Cardiac muscle cell (in vitro differentiated cells and primary cell): ENCODE measurements at places on chromosomes 6 and 20.
A peak's percentile ranks its signal among the peaks of the same experiment; 100 is the strongest.

GRCh38 chr6:98672681-98673475 is 161.5 kb upstream of the POU3F2 start:
- DNase-seq: no peak

- no peak for DNase-seq
These were observed 91.6 kb downstream of the PSMG4 start for GRCh38 chr6:3350252-3350796.

DNA sequence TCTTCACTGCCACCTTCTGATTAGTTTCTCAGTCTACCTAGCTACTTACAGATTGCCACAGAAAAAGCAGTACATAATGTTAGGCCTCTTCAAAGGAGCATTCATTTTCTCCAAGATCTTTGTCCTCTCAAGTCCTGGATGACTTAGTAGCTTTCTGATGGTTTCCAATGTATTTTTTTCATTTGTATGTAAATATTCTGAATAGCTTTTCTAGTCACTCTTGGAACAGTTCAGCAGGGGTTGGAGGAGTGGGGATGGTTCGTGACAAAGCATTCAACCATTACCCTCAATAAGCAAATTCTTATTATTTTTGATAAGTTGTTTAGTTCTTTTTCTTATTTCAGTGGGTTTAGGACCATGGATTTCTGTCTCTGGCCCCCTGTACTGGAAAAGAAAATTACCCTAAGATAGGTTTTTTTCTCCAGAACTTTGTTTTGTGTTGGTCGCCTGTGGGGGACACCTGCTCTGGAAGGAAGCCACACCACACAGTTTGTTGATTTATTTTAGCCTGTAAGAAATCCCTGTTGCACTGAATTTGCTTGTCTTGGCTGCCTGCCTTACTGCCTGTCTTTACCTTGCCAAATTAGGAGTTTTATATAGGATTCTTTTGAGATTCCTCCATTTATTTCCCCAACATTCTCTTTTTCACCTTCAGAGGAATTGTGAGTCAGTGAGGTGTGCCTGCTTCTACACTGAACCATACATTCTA is 247.9 kb downstream of the RFPL4B start:
- DNase-seq: no peak

DNA sequence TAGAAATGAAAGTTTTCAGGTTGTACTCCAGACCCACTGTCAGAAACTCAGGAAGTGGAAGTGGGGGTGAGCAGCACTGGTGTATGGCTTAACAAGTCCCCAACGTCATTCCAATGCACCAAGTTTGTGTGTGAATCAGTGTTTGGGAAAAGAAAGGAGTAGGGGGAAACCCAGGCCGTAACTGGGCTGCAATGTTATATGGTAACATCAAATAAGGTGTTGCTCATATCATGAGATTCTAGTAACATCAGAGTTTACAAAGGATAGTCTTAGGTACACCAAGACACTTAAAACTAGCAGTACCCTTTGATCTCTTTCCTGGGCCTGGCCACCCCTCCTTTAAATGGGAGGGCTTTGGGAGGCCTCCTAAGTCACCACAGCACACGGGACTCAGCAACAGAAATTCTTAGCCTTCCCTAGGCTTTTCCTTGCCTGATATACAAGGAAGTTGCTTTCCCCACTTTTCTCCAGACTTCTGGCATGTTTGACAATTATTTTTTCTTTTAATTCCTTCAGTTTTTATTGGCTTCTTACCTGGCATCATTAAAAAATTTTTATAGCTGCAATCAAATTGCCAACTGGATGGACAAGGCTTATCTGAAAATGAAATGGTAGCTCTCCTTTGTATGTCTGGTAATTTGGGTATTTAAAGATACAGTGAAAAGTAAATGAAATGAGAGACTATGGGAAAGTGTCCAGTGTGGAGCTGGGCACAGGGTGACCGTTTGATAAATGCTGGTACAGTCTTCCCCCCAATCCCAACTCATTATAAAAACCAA is 15.1 kb downstream of the E2F3 start:
- DNase-seq: no peak

GRCh38 chr6:145887969-145888368 is 73.4 kb upstream of the FBXO30 start:
- DNase-seq: no peak

- no peak for DNase-seq
These were observed 132.6 kb downstream of the PRL start for GRCh38 chr6:22164236-22164635.

DNA sequence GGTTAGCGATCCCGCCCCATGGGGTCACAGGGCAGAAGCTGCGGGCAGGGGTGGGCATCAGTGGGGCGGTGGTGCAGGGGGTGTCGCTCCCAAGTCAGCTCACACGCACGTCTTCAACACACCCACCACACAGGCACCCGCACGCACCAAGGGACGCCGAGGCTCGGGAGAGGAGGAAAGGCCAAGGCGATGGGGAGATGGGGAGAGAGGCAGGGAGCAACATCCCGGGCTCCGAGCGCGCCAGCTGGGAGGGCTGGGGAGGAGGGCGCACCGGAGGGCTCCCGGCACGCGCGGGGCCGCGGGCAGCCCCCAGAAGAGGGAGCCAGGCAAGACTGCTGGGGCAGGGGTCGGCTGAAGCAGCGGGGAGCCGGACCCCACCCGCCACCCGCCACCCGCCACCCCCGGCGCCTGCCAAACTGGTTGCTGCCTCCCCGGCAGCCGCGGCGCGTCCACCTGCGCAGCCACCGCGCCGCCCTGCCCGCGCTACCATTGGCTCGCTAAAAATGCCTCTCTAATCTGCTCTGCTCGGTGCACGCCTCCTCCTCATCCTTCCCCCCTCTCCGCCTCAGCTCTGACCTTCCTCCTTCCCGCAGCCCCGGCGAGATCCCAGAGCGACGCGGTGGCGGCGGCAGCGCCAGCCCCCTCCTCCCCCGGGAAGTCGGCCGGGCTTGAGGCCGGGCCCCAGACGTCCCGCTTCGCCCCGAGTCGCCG is at the start of gene PACSIN1:
Gene PACSIN1, plus strand, starts transcription at position 546 of the 711 bp plus-strand sequence. CDS start 60,230 bp downstream, outside the sequence.
- peak; percentile 83 for DNase-seq
